ENCODE measurements at places on chromosomes 13 and 19.
A peak's percentile ranks its signal among the peaks of the same experiment; 100 is the strongest.

DNA sequence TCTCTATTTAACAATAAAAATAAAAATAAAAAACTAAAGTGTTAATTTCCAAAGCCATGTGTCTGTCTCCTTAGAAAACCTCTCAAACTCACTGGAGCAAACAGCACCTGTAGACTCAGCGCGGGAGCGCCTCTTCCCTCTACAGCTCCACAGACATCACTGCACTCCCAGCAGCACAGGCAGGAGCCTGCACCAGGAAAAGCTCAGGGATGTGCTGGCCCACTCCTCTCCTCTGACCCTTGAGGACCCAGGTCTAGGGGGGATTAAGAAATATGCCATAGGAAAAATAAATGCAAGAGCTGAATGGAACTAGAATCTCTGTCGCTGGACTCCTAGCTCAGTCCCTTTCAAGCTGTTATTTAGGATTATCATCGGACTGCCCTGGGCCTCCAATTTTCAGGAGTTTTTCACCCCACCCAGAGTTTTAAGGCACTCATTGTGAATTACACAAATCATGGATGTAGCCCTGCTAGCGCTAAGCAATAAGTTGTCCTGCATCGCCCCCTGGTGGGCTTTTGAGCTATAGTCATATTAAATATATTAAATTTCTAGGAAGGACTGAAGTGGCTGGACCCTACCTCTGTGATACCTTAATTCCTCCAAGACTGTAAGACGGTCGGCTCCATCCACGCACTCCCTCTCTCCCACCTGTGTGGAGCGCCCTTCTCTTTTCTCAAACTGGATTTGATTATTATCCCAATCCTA lies 333.9 kb downstream of the UQCRFS1 start:
- DNase-seq = peak; percentile 66

GRCh38 chr19:16386619-16387240 lies 62.1 kb downstream of the KLF2 start:
- no peak for DNase-seq

DNA sequence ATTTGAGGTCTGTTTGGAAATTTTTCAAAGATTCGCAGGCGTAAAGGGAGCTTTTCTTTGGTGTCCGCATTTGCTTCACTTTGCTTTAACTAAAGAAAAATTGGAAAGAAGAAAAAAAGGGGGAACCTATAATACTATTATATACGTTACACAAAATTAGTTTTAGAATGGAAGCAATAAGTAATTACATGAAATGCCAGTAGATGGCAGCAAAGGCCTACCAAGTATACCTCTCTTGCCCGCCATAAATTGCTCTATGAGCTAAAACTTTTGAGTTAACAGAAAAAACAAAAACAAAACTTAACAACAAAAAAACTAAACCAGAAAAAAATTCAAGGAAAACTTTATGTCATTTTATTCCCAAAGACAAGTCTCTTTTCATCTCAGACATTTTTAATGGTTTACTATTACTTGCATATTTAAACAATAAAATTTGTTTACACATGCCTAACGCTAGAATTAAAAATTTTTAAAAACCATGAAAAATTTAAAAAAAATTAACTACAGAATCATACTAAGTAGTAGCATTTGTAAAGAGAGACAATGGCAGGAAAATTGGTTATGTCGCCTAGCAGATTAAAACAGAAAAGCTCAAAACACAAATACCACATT lies 271.4 kb downstream of the NALCN start:
- DNase-seq = no peak

- peak; percentile 55 for DNase-seq
Measured at GRCh38 chr19:4369888-4370260, 26.5 kb downstream of the MPND start.

DNA sequence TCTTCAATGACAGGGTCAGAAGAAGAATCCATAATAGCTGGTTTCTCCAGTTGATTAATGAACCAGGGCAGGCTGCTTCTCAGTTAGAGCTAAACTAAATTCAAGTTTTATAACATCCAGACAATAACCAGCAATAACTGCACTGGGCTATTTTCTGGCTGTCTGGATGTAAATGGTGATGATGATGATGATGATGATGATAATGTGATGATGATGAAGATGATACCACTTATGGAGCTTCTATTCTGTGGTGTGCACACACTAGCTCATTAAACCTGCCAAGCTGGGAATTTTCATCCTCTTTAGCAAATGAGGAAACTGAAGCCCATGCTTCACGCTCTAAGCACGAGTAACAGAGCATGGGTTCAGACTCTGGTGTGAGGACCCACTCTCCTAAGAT lies 132.2 kb downstream of the OXGR1 start:
- no peak for DNase-seq

DNA sequence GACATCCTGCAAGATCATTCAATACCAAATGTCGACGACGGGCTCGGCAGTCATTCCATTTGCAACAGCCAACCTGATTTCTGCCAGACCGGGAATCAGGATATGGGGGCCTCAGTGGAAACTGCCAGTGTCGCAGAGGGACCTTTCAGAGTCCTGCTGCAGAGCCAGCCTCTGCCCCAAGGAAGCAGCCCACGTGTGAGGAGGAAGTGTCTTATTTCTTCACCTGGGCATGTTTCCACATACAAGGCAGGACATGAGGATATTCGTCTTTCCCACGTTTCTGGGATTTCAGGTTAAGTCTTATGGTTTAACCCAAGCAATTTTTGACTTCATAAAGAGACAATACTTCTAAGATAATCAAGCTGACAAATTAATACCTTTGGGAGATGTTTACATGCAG lies 69.9 kb downstream of the ABCC4 start:
- no peak for DNase-seq

GRCh38 chr19:47391510-47392223 lies 27.7 kb downstream of the MEIS3 start:
- peak; percentile 63 for DNase-seq

DNA sequence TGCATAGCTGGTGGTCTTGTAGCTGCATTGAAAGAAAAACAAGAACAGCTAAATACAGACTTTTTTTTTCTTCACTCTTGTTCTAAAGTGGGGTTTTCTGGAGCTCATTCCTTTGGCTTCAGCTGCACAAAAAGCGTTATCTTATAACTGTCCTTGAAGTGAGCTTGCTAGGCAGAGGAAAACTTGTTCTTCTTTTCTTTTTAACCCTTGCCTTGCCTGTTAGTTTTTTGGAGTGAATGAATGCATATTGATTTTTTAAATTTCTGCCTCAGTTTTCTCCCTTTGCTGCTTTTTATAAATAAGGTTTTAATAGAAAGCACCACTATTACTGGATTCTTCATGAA lies 1.5 kb downstream of the ZNF765 start:
- no peak for DNase-seq

DNA sequence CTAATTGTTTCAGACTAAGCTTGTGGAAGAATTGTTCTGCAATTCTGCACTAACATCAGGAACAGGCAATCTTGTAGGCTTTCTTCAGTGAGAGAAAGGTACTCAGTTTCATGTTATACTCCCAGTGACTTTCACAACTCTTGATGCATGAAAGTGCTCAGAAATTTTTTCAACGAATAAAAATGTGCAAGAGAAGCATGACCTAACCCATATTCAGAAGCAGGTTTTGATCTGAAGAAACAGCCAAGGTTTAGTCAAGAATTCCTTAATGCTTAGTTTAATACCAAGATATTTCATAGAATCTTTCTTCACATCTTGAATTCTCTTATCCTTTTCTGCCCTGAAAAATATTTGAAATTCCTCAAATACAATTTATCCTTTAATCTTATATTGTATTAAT lies 197.2 kb upstream of the CSNK1A1L start:
- no peak for DNase-seq

- DNase-seq = no peak
Measured at GRCh38 chr13:112256716-112257494, 119.2 kb upstream of the SPACA7 start.

DNA sequence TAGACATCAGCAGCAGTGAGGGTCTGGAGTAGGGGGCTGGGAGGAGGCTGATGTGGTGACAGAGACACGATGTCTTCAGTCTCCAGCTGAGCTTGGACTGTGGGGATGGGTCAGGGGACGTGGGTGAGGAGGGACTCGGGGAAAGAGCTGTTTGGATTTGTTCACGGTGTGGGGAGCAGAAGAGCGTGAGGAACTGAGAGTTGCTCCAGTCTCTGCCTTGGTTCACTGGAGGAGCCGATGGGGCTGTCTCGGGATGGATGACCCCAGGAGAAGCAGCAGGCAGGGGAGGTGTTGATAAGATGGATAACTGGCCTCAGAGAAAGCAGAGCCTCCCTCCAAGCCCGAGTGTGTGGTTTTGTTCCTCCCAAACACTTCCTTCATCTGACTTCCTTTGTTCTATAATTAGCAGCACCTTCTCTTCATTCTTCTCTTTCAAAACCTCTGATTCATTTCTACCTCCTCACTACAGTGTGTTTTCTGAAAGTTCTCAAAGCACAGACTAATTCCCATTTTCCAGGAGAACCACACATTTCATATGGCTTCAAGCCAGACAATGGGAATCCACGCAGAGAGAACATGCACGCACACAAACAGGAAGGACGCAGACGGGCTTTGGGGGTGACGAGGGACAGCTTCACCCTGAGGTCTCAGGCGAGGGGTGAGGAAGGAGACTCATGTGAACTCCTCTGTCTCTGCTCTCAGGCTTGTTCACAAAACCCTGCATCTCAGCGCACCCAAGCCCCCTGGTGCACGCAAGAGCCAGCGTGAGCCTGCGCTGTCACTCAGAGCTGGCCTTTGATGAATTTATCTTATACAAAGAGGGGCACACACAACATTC lies 18.6 kb downstream of the LAIR2 start:
- DNase-seq = no peak

DNA sequence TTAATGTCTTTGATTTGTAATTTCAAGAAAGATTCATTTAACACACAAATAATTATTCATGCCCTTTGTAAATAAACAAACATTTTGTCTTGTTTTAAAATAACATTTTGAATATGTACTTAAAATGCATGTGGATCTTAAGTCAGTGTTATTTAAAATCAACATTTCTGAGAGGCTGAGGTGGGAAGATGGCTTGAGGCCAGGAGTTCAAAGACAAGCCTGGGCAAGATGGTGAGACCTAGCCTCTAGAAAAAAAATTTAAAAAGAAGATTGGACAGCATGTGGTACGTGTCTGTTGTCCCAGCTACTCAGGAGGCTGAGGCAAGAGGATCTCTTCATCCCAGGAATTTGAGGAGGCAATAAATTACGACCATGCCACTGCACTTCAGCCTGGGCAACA lies 1268.2 kb downstream of the SLITRK1 start:
- no peak for DNase-seq
